ENCODE measurements at places on chromosomes 6 and 20.

DNA sequence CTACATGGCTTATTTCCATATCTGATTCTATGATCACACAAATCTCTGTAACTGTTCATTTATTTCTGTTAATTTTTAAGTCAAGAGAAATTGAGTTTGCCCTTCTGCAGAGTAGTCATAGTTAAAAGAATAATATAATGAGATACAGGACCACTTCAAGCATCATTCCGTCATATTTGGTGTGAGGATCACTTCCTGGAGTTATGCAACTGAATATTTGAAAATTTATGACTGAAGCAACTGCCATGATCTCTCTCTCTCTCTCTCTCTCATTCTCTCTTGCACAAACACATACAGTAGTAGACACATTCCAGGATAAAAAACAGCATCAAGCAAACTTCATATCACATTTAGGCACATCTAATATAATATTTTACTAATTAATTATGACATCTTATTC is 116.4 kb downstream of the COL9A1 start:
- DNase-seq, result no peak

GRCh38 chr6:168498161-168498843 is 57.3 kb downstream of the SMOC2 start:
- DNase-seq, result no peak

DNA sequence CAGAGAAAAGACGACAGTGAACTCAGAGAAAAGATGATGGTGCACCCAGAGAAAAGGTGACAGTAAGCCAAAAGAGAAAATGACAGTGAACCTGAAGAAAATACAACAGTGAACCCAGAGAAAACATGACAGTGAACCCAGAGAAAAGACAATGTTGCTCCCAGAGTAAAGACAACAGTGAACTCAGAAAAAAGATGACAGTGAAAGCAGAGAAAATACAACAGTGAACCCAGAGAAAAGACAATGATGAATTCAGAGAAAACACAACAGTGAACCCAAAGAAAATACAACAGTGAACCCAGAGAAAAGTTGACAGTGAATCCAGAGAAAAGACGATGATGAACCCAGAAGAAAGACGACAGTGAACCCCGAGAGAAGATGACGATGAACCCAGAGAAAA is 140.5 kb upstream of the MAP3K4 start:
- DNase-seq, result no peak

GRCh38 chr20:33145521-33145920 is 22.4 kb upstream of the BPIFA2 start:
- DNase-seq, result no peak
